ENCODE measurements at places on chromosomes 5 and 9.
A peak's percentile ranks its signal among the peaks of the same experiment; 100 is the strongest.

GRCh38 chr9:98995971-98996504, 52.3 kb downstream of the COL15A1 start:
- DNase-seq, result no peak

GRCh38 chr5:115336201-115336720, 39.8 kb upstream of the CCDC112 start:
- no peak for DNase-seq

DNA sequence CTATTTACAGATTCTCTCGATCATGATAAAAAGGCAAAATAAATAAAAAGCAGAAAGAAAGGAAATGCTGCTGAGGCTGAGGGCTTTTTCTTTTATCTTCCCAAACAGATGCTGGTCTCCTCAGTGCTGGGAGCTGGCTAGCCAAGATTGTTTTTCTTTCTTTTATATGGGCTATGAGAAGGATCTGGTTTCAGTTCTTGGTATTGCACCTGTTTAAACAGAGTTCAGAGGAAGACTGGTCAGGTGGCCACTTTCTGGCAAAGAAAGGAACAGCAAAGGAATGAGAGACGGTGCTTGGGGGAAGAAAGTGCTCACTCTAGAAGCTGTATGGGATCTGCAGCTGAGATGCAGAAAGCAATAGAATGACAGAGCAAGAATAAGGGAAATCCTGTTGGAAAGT, 88.9 kb downstream of the SLF1 start:
- no peak for DNase-seq

GRCh38 chr5:170357955-170358444, 31.2 kb downstream of the KCNMB1 start:
- no peak for DNase-seq

- no peak for DNase-seq
Observed at GRCh38 chr9:136596630-136597031, 50.8 kb upstream of the NOTCH1 start.

DNA sequence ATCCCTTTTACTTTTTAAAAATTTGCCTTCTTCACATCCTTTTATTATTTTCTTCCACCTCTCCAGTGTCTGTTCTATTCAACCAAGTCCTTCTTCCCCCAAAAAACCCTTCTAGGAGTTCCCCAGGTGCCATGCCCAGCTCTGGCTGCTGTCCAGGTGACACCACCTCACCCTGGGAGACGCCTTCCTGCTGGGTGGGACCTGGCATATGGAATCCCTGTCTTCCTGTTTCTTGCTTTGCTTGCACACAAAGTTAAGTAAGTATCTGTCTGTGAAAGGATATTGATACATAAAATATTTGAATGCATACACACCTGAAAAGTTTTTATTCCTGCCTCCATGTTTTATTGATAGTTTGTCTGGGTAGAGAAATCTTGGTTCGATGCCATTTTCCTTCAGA, 23.1 kb upstream of the MED10 start:
- no peak for DNase-seq

- peak; percentile 89 for DNase-seq
Observed at GRCh38 chr5:125311743-125312142, 565.3 kb upstream of the ZNF608 start.

DNA sequence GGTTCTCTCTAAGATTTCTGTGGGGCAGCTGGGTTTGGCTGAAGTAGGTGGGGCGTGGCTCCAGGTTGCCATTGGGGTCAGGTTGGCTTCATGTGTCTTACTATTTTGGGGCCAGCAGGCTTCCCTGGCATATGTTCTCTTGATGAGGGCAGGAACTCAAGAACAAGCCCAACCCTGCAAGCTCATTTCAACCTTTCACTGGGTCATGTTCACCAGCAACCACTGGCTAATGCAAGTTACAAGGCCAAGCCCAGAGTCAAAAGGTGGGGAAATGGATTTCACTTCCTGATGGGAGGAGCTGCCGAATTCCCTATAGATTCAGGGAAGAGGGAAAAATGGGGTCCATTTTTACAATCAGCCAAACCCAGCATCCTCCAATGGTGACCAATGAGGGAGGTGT, 34.0 kb upstream of the HAND1 start:
- no peak for DNase-seq

DNA sequence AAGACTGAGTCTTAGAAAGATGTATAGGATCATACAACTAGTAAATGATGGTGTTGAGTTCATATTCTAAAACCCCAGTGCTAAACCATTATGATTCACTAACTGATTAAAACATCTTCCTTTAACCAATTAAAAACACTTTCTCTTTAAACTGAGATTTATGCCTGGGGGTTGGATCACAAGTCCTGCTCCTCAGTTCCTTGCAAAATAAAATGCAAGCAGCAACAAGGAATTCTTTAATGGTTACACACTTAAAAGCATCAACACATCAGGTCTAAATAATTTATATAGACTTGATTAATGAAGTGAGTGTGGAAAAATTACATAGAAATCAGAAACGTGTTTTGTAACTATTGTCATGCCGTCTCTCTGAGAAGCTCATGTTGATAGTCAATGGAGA, 189.2 kb downstream of the TARS1 start:
- DNase-seq, result no peak

DNA sequence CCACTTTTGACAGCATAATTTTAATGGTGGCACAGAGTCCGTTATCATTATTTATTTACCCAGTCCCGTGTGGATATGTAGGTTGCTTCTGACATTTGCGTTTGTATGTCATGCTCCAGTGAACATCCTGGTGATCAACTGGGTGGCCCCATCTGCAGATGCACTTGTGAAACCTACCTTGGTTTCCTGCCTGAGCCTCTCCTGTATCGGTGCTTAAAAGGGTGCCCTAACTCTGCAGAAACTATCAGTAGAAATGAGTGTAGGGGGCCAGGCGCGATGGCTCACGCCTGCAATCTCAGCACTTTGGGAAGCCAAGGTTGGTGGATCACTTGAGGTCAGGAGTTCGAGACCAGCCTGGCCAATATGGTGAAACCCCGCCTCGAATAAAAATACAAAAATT, 92.1 kb upstream of the IER5L start:
- DNase-seq, result no peak

DNA sequence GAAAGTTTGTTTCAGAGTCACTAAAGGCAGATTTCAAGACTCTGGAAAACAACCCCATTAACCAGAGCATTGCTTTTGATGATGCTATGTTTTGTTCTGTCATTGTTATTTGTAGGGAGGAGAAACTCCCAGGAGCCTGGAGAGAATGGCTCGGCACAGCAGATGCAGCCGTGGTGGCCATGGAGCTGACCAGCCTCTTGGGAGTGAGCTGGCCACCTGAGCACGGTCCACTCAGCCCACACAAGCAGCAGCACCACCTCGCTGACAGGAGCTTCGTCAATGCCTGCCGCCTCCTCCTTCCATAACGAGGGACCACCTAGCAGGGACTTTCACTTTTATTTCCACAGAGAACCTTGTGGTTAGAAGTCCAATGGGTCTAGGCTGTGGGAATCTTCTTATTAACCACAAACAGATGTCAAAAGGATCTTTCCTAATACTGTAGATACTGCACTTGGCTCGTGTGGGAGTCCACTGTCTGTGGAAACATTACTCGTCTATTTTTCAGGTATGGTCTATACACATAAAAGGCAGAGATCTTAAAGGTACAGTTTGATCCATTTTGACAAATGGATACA, 21.0 kb upstream of the SMIM32 start:
- DNase-seq, result no peak

- no peak for DNase-seq
Observed at GRCh38 chr5:38417658-38418017, 138.8 kb downstream of the LIFR start.

DNA sequence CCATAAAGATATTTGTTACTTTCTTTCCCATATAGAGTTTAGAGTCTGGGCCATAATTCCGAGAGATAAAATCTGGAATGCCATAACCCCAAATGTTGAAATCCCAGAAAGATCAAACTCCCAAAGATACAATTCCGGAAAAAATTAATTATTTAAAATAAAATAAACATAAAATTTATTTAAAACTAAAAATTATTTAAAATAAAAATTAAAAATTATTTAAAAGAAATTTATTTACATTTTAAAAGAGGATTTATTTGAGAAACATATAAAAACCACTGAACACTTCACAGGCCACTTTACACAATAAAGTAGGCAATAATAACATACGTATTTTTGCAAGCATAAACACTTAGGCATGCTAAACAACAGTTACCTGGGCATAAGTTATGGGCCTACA, 57.9 kb downstream of the SHC3 start:
- no peak for DNase-seq

DNA sequence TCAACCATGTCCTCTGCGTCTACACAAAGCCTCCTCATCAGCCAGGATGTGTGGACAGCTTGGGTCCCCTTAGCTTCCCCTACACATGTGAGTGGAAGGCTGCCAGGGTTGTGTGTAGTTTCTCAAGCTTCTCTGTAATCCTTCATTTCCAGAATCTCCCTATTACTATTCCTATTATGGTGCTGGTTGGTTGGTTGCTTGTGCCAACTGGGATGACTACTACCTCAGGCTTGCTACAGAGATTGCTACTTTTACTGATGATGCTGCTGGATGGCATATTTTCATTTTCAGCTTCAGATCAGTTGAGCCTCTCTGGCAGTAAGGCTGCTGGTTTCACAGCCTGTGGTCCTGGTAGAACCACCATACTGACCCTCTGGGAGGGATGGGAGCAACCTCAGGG, 39.9 kb downstream of the ATG10 start:
- no peak for DNase-seq

DNA sequence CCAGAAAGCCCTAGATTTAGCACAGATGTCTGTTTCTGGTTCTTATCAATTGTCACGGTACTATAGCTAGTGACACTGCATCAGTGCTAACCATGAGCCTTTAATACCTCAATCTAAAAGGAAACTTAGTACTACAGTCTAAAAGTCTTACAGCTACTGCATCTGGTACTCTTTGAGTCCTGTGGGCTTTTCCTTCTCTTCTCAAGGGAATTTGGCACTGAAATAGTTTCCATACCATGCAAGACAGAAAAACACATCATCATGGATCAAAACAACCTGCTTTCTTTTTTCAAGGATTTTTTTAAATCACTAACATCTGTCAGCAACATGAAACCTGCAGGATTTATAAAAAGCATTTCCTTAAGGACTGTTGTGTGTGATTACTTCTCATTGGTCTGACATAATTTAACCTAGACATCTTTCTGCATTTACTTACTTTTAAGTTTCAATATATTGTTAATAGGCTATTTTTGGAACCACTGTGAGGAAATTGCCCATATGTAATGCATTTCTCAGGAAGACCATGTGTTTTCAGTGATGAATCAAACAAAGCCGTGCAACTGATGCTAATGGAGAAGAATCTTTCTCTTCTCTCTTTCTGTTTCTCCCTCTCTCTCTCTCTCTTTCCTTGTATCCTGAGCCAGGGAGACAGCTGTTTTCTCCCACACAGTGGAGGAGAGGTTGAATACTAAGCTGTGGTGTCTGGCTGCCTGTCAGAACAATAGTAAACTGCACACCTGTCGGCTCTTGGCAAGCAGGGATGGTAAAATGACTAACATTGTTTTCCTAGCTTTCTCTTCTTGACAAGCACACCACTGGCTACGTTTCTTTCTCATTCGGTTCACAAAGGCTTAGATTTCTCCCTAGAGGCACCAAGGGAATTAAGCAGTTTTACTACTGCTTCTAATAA, 273.4 kb downstream of the CSNK1G3 start:
- peak; percentile 19 for DNase-seq

- DNase-seq, result no peak
Observed at GRCh38 chr9:106883030-106883429, 20.1 kb downstream of the ZNF462 start.

GRCh38 chr5:37738057-37738691, 101.7 kb downstream of the GDNF start:
- peak; percentile 88 for DNase-seq

- no peak for DNase-seq
Observed at GRCh38 chr5:143671674-143672569, 140.0 kb upstream of the HMHB1 start.

GRCh38 chr5:10478436-10478835, 36.8 kb downstream of the ROPN1L start:
- DNase-seq, result peak; percentile 60

- no peak for DNase-seq
Observed at GRCh38 chr5:116388564-116389258, 185.9 kb downstream of the SEMA6A start.

DNA sequence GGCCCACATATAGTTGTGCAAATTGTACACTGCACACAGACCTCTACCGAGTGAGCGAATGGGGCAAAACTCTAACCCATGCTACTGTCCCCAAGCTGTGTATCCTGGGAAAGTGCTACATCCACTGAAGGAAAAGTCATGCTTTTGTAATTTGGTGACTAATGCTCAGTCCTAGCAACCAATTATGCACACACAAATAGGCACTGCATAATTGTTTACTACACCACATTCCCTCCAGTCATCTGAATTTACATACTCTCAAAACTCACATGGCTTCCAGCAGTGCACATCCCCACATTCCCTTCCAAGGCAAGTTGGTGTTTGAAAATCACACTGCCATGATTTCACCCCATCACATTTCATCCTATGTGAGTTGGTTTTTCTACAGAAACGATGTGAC, 125.9 kb upstream of the OSMR start:
- DNase-seq, result peak; percentile 54

- DNase-seq, result peak; percentile 69
Observed at GRCh38 chr9:33106827-33107621, 30.6 kb upstream of the SMU1 start.

DNA sequence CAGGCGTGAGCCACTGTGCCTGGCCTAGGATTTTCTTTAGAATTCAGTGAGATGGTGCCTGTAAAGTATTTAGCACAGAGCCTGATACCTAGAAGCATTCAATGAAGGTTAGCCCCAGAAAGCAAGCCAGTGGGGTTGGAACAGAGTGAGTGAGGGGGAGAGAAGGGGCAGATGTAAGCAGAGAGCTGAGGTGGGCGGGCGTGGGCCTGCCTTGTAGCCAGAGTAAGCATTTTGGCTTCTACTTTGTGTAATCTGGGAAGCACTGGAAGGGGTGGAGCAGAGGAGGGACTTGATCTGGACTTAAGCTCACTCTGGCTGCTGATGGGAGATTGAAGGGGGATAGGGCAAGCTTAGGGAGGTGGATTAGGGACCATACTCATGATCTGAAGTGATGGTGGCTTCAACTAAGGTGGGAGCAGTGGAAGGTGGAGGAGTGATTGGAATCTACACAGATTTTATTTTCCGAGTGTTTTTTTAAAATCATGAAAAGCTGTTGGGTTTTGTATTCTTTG, 2.6 kb downstream of the EXOSC2 start:
- DNase-seq, result no peak

GRCh38 chr5:91229031-91229727, 153.9 kb downstream of the ARRDC3 start:
- DNase-seq, result no peak

DNA sequence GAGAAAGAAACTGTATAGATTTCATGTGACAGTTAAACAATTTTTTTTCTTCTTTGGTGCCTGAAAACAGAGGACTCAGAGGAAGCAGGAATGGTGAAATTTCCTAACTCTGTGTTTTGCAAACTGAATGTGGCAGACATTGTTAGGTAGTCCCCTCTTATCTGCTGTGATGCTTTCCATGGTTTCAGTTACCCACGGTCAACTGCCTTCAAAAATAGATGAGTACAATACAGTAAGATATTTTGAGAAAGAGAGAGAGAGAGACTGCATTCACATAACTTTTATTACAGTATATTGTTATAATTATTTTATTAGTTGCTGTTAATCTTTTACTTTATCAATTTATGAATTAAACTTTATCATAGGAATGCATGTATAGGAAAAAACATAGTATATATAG, 627.2 kb downstream of the CCDC171 start:
- DNase-seq, result no peak
